ENCODE measurements at places on chromosomes 12 and 14.
A peak's percentile ranks its signal among the peaks of the same experiment; 100 is the strongest.

DNA sequence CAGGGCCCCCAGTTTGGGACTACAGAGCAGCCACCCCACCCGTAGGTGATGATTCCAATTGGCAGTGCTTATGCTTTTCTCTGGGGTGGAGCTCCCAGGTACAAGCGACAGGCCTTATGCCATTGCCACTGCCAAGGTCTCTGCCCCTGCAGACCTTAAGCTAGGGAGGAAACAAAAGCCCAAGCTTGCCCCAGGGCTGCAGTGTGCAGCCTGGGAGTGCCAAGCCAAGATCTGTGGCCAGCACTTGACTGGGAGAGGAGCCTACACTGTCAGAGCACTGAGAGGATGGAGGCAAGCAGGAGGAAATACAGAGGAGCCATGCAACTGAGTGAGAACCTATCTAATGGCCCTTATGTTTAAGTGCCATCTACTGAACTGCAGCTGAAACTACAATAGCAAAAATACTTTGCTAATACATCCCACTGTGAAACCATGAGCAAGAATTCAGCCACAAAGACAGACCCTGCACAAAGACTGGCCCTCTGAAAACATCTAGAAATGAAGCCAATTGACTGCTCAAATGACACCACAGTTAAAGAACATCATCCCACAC is 17.7 kb upstream of the ASCL1 start:
- DNase-seq: no peak

DNA sequence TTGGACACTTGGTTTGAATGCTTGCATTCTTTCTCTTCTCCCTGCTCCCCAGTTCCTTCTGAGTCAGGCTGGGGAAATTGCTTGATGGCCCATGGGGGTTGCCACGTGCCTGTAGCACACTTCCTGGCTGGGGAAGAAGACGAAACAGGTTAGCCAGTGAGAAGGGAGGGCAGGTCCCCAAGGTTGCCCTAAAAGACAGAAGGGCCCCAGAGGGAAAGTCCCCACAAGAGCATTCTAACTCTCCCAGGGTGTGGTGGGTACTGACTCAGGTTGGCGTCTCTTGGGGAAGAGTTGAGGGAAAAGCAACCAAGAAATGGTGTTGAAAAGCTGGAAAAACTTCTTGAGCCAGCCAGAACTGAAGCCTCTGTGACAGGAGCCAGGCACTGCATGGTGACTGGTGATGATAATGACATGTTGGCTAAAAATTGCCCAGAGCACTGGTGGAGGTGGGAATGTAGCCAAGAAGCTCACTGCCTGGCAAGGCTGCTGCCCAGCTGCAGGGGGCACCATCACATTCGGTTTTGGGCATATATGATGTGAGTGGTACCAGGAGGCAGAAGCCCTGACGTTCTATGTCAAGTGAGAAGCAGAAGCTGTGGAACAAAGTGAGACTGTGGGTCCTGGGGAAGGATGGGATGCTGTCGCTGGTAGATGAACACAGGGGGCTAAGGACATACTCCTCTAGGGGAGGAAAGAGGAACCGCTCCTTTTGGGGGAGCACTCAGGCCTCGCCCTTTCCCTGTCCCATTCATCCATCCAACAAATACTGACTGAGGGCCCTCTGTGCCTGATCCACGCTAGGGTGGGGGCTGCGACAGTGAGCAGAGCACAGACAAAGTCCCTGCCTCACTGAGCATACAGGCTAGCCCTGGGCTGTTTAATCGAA is 8.1 kb upstream of the RABGGTA start:
- DNase-seq: no peak

DNA sequence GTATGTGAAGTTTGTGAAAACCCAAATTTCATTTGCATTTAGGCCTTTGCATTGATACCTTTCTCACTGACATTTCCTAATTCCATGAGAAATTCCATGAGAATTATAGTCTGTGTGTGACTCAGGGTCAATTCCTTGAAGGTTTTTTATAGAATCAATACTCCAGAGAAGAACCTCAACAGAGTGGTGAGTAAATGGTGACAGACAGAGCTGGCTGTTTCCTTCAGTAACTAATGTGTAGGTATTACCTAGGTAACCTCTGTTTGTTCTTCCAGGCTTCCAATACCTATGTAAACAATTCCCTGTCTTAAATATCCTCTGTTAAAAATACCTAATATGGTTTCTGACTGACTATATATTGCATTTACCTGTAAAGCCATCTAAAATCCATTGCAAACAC is 117.0 kb downstream of the TTC8 start:
- no peak for DNase-seq

- DNase-seq: no peak
These were observed 59.0 kb downstream of the CCDC85C start for GRCh38 chr14:99544991-99545390.

- DNase-seq: no peak
These were observed 100.0 kb upstream of the LHX5 start for GRCh38 chr12:113571713-113572112.

DNA sequence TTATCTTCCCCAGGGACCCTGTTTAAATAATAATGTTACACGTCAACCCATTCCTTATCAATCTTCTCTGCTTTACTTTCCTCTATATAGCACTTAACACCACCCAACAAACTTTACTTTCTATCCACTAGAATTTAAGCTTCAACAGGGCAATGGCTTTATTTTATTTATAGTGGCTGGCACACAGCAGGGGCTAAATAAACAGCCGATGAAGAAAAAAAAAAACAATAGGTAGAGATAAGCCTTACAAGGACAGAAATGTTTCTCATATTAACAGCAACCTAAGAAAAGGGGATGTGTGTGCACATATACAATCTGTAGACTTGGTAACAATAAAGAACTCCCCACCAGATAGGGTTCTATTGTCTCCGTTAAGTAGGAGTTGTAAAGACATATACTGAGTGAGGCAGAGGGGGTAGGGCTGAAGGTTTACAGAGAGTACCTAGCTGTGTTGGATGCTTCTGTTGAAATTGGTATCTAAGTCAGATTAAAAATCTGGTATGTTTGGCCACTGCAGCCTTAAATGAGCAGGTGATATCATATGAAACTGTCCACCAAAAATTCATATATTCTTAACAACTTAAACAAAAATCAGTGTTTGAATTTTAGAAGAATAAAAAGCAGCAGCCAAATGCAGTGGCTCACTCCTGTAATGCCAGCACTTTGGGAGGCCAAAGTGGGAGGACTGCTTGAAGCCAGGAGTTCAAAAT is 24.7 kb upstream of the AP4S1 start:
- no peak for DNase-seq

GRCh38 chr14:24705840-24706239 is 71.8 kb upstream of the GZMB start:
- no peak for DNase-seq

DNA sequence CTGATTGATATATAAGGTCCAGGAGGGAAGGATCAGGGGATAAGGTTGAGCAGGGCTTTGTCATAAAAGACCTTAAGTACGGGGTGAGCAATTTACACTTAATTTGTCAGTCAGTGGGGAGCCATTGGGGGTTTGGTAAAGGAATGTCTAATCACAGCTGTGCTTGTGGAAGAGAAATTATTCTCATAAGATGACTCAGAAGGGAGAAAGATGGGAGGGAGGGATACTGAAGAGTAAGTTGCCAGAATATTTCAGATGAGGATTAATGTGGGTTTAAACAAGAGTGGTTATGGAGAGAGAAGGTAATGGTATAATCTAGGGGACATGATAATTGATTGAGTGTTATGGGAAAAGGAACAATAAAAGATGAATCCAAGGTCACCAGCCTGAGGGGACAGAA is 500.1 kb upstream of the CCDC196 start:
- DNase-seq: no peak

GRCh38 chr12:131620946-131621681 is 89.8 kb upstream of the SFSWAP start:
- no peak for DNase-seq

DNA sequence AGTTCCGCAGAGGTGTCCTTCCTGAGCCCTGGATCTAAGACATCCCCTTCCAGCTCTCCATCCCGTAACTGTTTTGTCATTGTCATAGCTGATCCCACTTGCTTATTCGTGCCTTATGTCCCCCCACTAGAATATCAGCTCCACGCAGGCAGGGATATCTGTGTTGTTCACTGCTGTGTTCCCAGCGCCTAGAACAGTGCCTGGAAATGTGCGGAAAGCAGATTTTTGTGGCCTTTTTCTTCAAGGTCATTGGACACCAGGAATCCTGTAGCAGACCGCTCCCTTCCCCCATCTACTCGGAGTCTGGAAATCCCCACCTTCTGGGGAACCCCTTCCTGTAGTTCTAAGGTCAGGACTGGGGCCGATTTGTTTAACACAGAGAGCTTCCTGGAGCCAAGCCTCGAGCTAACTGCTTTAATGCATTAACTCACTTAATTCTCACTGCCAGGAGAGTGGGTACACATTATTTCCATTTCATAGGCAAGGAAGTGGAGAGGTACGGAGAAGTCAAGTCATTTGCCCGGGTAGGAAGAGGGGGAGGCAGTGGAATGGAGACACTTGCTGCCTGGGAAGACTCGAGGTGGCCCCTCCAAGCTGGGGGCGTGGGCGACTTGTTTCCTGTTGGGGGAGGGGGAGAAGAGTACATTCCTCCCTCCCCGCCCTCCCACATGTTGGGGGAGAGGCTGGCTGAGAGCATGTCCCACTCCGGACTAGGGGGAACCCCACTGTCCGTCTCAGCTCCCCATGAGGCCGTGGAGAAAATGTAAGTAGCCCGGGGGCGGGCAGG is 1.2 kb upstream of the SH2B3 start:
- DNase-seq: no peak

- DNase-seq: no peak
These were observed 71.5 kb upstream of the ARID2 start for GRCh38 chr12:45658020-45658419.

DNA sequence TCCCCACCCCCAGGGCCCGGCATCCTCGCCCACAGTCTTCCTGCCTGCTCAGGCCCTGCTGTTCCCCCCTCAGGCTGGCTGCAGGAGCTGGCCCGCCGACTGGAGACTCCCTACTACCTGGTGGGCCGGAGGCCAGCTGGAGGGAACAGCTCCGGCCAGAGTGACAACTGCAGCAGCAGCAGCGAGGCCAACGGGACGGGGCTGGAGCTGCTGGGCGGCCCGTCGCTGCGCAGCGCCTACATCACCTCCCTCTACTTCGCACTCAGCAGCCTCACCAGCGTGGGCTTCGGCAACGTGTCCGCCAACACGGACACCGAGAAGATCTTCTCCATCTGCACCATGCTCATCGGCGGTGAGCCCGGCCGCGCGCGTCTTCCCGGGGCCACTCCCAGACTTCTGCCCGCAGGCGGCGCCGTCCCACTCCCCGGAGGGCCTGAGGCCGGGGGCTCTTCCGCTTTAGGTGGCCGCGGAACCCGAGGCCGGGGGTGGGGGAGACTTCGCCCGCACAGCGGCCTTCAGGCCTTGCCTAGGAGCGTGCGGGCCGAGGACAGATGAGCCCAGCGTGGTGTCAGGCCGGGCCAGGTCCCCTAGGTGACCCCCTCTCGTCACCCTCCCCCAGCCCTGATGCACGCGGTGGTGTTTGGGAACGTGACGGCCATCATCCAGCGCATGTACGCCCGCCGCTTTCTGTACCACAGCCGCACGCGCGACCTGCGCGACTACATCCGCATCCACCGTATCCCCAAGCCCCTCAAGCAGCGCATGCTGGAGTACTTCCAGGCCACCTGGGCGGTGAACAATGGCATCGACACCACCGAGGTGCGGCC is 10.2 kb downstream of the KCNH3 start:
- no peak for DNase-seq

- DNase-seq: no peak
These were observed 33.4 kb downstream of the DIP2B start for GRCh38 chr12:50538182-50538581.

- no peak for DNase-seq
These were observed 492.0 kb downstream of the NELL2 start for GRCh38 chr12:44384136-44384535.

GRCh38 chr12:4220536-4221257 is 52.9 kb upstream of the CCND2 start:
- DNase-seq: no peak

GRCh38 chr12:41634091-41634490 is 446.0 kb downstream of the PDZRN4 start:
- no peak for DNase-seq

- no peak for DNase-seq
These were observed 568.3 kb downstream of the TMEM121 start for GRCh38 chr14:106094654-106095189.

- DNase-seq: no peak
These were observed 444.8 kb downstream of the RGS6 start for GRCh38 chr14:72377016-72377415.

DNA sequence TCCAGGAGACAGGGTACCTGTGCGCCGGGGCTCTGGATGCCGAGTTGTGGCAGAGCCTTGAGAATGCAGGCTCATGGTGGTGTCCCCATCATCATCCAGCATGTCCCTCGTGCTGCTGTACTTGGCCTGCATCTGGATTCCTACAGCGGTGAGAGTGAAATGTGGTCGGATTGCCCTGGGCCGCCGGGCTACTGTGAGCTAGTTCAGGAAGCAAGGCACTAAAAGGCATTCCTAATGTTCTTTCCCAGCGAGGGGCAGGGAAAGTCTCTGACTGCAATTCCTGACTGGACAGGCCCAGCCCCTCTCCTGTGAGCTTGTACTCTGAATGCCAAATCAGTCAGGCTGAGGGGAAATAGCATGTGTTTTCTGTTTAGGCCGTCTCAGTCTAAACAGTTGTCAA is at the start of gene CLEC1A:
TSS of gene CLEC1A (minus strand) at position 195 of the 400 bp plus-strand sequence. CDS start at position 132, 63 bp downstream.
- DNase-seq: no peak

GRCh38 chr12:66048835-66049537 is 81.6 kb downstream of the LLPH start:
- no peak for DNase-seq

DNA sequence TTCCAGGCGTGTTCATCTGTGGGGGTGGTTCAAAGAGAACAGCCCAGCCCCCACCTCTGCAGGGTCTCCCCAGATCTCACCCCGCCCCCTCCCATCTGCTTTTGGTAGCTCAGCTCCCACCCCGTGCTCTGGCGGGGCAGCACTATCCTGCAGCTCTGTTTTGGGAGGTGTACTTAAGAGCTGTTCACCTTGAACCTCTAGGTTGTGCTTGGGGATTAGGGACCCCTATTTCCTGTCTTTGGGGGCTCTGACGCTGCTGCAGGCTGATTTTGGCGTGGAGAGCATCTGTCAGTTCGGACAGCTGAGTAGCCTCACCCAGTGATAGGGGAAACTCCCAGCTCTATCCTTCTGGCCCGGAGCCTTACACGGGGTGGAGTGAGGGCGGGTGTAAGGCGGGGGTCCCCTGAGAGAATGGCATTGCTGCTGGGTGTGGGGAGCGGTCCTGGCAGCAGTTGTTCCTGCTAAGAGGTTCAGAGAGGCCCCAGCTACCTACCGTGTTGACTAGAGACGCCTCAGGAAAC is 765 bp downstream of the TMEM120B start:
- no peak for DNase-seq

DNA sequence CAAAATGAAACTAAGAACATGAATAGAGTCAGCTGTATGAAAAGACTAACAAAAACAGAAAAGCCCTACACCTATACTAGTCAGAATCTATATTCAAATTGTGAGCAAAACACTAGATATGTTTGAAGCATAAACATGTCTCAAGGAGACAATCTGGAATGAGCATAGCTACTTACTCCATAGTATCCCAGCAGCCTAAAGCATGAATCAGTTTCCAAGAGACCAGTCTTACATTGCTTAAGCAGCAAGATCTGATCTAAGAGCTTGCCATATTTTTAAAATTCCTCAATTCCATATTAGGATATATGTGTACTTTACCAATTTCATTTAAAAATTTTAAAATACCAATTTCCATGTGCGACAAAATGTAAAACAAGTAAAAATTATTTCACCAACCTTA is 7.7 kb downstream of the CAPS2 start:
- no peak for DNase-seq

GRCh38 chr12:54419088-54419887 is at the start of gene ITGA5:
ITGA5 (minus strand) TSS chr12:54419266; CDS start chr12:54419198, 68 bp downstream.
- peak; percentile 33 for DNase-seq

GRCh38 chr12:80353254-80353653 is 90.8 kb upstream of the PTPRQ start:
- no peak for DNase-seq

GRCh38 chr12:15168026-15168678 is 53.1 kb downstream of the RERG start:
- DNase-seq: no peak

All from activated T-helper 1 cell treated with anti-CD3 and anti-CD28 coated beads, Interleukin-2, amount 50 U/mL, for 16 hours (primary cell).